ENCODE measurements at places on chromosomes 16 and 17. TPM values are rescaled to one million over a fixed set of nuclear protein-coding genes. Genes with fewer than 3 reads are reported as not detected.

The RUNDC3A gene
- not detected for total RNA-seq

The PLCG2 gene
- total RNA-seq = 3.9 TPM

The TTYH2 gene
- total RNA-seq = 1.3 TPM

The DNASE1L2 gene
- 3.8 TPM for total RNA-seq

The RHOT2 gene
- 41.2 TPM for total RNA-seq

The GAS2L2 gene
- total RNA-seq = not detected

The EMC6 gene
- total RNA-seq = 43.4 TPM

The ARL17B gene
- total RNA-seq = 21.6 TPM

The CCL5 gene
- total RNA-seq = not detected

The KRT25 gene
- total RNA-seq = not detected
